ENCODE measurements at places on chromosomes 16 and 17. TPM values are rescaled to one million over a fixed set of nuclear protein-coding genes. Genes with fewer than 3 reads are reported as not detected.

DNA sequence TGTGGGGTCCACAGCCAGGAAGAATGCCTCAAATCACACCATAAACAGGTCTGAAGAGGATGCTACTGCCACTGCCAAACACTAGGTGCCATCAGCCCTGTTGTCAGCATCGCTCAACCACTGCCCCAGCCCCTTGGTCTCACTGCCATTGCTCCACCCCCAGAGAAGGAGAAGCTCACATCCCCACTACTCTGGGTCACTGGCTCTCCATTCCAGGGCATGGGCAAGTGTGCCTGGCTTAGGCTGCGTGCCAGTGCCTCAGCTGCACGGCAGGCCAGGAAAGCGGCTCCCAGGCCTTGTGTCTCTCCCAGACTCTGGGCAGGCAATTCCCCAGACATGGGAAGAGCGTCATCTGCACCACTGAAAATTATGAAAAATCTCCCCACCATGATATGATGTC, 1.2 kb upstream of the IGSF6 start:
- no peaks in the 10 kb centered on the region for H3K27me3 ChIP-seq
- H3K4me1 ChIP-seq, result peaks cover 34% of the 10 kb centered on the region
- H3K27ac ChIP-seq, result no peak overlapping the region
- DNase-seq, result no peak
- peaks cover 23% of the 10 kb centered on the region for H3K36me3 ChIP-seq

DNA sequence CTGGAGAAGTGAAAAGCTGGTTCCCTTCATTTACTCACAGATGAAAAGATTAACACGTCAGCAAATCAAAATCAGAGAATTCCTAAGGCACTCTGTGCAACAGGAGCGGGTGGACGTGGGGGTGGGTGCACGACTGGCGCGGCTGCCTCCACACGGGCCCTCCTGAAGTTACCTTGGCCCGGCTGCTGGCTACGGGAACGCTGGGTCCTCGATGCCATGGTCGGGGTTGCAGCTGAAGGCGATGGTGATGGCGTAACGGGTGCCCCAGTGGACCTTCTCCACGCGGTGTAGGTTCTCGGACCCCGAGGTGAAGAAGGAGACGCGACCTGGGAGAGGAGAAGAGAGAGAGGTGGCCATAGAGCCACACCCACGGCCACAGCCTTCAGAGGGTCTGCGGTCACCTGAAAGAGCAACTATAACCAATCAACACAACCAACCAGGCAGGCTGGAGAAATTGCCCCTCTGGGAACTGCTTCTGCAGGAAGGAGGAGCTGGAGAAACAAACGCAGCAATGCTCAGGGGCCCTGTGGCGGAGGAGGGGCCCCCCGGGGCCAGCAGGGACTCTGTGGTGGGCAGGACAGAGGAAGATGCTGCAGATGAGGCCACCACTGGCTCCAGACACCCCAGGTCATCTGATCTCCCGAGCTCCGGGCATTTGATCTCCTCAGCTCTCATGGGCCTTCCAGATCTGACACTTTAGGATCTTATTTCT, 20.8 kb downstream of the UTS2R start:
- peaks cover 5% of the 10 kb centered on the region for H3K36me3 ChIP-seq
- no peak overlapping the region for H3K4me3 ChIP-seq
- no peak overlapping the region for H3K27ac ChIP-seq
- peaks cover 7% of the 10 kb centered on the region for H3K4me1 ChIP-seq
- no peak for DNase-seq
- H3K27me3 ChIP-seq, result peaks cover 2% of the 10 kb centered on the region

DNA sequence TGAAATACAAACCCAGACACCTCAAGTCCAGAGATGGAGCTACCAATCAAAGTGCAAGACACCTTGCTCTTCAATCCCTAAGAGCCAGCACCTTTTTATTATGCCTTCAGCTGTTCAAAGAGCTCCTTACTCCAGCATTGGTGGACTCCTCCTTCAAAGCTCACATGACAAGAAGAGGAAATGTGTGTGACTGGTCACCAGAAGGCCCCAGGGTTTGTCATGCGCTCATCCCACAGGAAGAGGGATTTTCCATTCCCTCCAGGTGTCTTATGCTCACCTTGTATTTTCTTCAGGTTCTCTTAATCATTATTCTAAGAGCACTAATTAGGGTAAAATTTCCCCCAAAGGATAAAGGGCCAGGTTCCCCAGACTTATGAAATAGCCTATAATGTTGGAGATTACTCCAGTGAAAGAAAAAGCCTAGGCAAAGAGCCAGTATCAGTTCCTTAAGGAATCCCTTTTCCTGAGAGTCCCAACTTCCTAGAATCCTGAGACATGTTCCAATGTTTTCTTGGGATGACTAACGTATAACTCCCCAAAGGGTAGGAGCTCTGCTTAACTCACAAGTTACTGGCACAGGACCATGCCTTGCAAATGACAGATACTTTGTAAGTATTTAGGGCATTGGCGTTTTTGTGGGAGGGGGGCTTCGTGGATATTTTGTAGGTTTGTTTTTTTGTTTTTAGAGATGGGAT, 56.9 kb upstream of the SOX9 start:
- no peaks in the 10 kb centered on the region for H3K36me3 ChIP-seq
- H3K4me1 ChIP-seq, result no peaks in the 10 kb centered on the region
- H3K27ac ChIP-seq, result no peak overlapping the region

DNA sequence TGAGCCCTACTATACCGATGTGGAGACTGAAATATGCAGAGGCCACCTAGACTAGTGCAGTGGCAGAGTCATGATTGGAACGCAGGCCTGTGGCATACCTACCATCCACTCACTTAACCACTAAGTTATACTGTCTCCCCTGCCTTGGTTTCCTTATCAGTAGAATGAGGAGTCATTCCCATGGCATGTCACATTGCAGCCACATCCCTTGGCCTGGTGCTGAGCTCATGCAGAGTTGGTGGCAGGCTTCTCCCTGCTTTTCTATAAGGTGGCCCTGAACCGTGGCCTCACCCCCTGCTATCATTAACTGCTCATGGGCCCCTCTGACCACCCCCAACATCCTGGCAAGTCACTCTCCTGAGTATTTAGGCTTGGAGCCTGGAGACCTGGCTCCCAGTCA, 212.5 kb downstream of the KATNIP start:
- H3K27ac ChIP-seq, result no peak overlapping the region
- no peak for DNase-seq
- H3K27me3 ChIP-seq, result no peaks in the 10 kb centered on the region
- peaks cover 3% of the 10 kb centered on the region for H3K36me3 ChIP-seq
- no peaks in the 10 kb centered on the region for H3K4me1 ChIP-seq
- no peak overlapping the region for H3K4me3 ChIP-seq

Gene DHX58
- total RNA-seq, result 25.8 TPM

Measured in activated CD4-positive, alpha-beta T cell treated with anti-CD3 and anti-CD28 coated beads, Interleukin-2, amount 10 ng/mL, durations not matched to agents 24 days and 14 days (primary cell).